Stimulated activated CD8-positive, alpha-beta memory T cell treated with anti-CD3 and anti-CD28 coated beads, Interleukin-7, amount 100 ng/mL, for 24 hours (primary cell): ENCODE measurements at places on chromosomes 4 and X.

GRCh38 chr4:110808351-110808878 is 185.5 kb upstream of the PITX2 start:
- DNase-seq = no peak

GRCh38 chr4:159280442-159281172 is 177.7 kb downstream of the RAPGEF2 start:
- DNase-seq = no peak

DNA sequence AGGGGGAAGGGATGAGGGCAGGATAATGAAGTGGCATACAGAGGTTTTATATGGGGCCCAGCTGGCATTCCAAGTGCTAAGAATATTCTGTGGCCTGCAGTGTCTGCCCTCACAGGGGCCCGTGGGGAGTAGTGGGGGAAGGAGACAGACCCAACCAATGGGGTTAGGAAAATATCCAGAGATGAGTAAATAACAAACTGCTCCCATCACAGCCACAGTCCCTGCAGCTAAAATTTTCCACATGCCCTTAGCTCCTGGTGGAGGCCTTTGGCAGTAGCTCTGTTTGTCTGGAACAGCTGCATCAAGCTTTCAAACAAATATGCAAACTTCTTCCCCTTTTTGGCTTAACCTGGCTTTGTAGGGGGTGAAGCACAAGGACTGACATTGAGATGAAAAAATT is 3.1 kb downstream of the SRPX2 start:
- DNase-seq = no peak

DNA sequence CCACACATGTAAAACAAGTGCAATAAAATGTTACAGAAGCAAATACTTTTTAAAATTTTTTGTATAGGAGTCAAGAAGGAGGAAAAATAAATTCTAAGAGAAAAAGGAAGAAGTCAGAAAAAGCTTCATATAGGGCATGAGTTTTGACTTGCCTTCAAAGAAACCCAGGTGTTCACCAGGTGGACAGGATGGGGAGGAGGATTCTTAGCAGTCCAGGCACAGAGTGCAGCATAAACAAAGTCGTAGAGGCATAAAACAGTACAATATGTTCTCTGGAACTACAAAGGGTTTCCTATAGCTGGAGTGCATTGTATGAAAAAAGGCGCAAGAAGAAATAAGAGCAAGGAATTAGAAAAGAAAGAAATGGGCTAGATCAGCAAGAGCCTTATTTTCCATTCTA is 1.9 kb upstream of the SCFD2 start:
- DNase-seq = no peak

GRCh38 chrX:33194876-33195433 is 16.4 kb downstream of the DMD start:
- no peak for DNase-seq

DNA sequence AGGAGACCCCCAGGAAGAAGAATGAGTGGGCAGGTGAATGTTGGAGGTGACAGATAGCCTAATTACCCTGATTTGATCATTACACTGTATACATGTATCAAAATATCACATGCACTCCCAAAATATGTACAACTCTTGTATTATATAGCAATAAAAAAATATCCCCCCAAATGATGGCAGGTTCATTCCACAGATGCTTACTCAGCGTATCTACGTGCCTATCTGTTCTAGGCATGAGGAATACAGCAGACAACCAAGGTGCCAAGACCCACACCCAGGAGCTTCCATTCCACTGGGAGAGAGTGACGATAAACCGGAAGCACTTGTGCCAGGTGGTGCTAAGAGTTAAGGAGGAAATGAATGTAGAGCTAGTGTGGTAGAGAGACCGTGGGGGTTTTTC is 42.4 kb downstream of the ADRA2C start:
- no peak for DNase-seq

DNA sequence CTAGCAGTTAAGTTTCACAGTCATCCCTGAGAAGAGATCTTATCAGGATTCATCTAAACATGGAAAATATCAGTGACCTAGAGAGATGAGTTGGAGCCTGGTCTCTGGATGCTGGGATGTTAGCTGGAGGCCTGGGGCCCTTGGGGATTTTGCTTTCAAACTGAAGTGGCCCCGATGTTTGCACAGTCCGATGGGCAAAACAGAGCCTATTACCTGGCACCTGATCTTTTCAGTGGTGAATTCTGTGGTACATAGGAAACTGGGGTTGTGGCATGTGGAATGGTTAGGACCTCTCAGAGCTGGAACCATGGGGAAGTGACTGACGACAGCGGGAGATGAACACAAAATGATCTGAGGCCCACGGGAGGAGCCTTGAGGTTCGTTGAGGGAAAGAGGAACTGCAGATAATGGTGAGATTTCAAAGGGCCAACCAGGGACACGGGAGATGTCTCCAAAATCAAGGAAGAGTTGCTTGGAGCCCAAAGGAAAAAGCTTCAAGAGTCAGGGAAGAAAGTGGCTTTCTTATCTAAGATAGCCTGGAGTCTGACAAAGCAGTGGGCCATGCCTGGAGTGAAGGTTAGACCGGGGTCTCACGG is 17.8 kb upstream of the TENM3 start:
- no peak for DNase-seq

DNA sequence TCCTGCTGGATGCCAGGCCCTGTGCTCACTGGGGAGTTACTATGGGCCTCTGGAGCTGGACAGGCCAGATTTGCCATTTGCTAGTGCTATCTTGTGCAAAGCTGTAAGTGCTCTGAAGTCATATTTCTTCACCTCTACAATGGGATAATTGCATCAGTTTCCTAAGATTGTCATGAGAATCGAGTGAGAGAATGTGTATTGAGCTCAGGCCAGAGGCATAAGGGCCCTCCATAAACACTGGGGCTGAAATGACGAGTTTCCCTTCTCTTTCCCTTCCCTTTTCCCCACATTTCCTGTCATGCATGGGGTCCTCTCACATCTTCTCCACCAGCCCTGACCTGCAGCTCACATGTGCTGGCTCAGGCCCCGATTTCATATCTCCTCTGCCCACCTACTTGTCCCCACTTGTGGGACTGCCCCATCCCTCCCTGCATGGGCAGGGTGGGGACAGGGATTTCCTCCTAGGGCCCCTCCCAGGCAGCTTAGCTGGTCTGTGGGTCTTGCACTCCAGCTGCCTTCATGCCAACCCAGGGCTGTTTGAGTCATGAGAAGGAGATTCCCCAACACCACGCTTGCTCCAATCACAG is 358.8 kb downstream of the MID1IP1 start:
- no peak for DNase-seq

DNA sequence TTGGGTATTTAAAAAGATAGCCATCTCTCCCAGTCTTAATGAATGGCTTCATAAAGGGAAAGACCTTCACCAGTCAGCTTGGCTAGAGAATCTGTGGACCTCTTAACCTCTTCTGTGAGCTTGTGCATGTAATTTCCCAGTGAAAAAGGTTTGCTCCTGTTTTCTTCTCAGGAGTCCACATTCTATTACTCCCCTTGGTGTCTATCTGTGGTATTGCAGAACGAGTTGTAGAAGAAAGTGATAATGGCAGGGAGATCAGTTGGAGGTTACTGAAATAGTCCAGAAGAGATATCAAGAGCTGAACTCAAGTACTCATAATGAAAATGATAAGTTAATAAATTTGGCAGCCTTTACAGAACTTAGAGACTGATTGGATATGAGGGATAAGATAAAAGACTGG is 16.5 kb upstream of the VAMP7 start:
- no peak for DNase-seq

DNA sequence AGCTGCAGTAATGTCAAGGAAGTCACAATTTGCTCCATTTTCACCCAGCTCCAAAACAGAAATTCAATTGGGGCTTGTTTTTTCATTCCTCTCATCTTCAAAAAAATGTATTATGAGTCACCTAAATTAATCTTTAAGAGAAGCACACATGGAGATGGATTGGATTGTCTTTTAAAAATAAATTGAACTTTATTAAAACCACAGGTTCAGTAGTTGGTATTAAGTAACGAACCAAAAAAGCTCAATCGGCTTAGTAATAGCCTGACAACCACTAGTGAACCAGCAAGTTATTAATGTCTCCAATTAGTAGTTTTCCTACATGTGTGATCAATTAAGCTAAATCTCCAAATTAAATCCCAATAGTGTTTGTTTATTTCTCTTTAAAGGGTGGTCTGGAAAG is 283.5 kb upstream of the GIMD1 start:
- DNase-seq = no peak

DNA sequence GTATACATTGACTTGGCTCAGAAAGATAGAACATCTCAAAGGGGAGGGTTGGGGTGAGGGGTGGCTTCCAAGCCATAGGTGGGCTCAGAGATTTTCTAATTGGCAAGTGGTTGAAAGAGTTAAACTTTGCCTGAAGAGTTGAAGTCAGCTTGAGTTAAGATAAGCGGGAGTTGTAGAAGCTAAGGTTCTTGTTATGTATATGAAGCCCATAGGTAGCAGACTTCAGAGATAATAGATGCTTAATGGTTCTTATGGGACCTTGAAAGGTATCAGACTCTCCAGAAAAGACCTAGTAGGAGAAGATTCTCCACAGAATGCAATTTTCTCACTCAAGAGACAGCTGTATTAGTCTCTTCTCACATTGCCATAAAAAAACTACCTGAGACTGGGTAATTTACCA is 599.1 kb upstream of the CPEB2 start:
- DNase-seq = no peak

GRCh38 chrX:71482228-71482958 is 50.5 kb upstream of the OGT start:
- DNase-seq = no peak

DNA sequence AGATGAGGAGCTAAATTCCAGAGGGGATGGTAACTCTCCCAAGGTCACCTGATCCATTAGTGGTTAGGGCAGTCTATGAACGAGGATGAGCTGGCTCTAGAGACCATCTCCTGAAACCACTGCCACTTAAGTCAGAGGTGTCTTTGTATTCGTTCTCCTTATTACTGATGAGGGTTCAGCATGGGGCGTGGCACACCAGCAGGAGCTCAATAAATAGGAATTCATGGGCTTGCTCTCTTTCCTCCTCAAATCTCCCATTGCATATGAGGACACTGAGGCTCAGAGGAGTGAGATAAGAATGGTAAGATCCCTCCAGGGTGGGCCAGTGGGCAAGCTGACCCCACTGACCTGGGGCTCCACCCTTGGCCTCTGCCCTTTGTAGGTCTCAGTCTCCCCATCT is 1.7 kb upstream of the GATA1 start:
- DNase-seq = no peak

GRCh38 chr4:148044912-148045352 is 313.0 kb downstream of the ARHGAP10 start:
- DNase-seq = no peak
